LoVo (cell line): ENCODE measurements at places on chromosomes 12 and 14.
A peak's percentile ranks its signal among the peaks of the same experiment; 100 is the strongest.

DNA sequence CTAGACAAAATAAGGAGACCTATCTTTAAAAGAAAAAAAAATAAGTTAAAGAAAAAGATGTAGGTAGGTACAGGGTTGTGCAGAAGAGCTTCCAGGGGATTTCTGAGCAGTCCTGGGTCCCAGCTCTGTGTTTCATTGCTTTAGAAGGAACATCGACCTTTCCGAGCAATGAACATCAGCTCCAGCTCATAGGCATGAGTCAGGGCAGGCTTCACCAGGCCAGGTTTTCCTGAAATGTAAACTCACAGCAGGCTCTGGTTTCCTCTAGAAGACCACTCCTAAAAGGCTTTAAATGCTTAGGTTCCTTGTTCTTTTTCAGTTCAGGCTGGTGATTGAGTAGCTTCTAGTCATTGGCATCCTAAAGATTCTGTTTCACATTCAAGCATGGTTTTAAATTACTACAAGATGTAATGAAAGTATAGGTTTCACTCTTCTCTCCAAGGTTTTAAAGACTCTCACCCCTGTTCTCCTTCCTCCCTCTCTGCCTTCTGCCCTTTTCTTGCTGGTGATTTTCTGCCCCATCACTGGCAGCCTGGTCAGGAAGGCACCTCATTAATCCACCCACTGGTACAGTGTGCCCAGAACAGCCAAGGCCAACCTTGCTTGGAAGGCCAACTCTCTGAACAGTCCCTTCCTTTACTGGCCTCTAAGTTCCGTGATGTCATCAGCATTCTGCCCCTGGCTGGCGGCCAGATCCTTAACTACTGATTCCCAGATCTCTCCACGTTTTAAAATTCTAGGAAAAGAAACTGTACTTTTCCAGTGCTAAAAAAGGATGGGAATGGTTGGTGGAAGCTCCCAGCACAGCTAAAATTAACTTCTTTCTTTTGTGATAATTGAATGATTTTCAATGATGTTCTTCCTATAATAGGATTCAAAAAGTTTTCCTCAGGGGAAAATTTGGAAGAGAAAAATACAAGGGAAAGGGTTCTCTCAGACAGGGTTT is 109.4 kb upstream of the HIF1A start:
- no peak for DNase-seq

DNA sequence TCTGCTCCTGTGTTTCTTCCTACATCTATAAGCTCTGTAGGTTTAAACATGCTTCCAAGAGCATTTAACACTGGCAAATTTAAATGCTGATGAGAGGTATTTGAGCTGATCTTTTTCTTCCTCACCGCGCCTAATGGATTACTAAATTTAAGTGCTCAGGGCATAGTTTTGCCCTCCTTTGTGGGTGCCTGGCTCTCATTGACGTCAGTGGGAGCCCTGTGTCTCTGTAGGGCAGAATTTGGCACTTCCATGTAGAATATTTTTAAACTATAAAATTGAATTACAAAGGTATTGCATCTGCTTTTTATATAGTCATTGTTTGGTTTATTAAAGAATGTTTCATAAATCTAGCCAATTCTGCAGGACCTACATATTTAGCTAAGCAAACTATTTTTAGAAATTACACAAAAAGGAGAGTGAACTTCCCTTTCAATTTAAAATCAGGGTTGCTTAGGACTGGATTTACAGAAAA is 444.8 kb downstream of the AEBP2 start:
- no peak for DNase-seq

DNA sequence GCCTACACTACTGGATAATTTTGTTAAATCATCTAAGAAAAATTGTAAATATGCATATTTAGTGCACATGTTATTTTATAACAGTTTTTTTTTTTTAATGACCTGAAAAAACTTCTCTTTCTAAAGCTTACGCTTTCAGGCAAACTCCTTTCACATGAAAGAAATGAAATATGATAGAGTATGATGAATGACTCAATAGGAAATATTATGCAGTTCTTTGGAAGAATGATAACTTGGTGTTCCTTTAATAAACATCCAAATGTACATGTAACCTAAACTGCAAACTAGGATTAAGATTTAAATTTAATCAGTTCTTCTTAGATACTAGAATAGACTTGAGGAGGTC is 136.6 kb downstream of the FGD4 start:
- no peak for DNase-seq

DNA sequence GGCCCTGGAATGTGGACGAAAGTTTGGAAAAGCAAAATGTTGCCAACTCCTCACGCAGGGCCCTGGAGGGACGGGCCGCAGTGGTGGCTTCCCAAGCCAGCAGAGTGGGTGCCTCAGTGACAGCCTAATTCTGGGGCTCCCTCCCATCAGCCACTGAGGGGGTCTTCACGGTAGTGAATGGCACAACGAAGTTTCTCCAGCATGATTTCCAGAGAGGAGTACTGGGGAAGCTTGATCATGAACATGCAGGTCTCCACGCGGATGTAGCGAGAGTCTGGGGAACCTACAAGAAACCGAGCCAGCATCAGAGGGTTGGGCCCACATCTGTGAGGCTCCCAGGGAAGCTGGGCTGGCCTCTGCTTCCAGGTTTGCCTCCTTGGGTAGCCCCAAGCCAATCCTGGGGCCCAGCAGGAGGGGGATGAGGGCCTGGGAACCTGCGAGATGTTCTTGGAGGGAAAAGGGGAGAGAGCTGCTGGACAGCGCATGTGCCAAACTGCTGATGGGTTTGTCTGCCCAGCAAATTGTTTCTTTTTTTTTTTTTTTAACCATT is 37.0 kb downstream of the TRAFD1 start:
- no peak for DNase-seq

GRCh38 chr14:96204151-96205058 is at the start of gene BDKRB2:
Gene BDKRB2 (plus strand): TSS chr14:96204839. CDS start chr14:96237108, 32,269 bp downstream.
- DNase-seq = peak; percentile 88

- DNase-seq = no peak
These were observed 18.2 kb downstream of the WNT5B start for GRCh38 chr12:1647285-1647669.

DNA sequence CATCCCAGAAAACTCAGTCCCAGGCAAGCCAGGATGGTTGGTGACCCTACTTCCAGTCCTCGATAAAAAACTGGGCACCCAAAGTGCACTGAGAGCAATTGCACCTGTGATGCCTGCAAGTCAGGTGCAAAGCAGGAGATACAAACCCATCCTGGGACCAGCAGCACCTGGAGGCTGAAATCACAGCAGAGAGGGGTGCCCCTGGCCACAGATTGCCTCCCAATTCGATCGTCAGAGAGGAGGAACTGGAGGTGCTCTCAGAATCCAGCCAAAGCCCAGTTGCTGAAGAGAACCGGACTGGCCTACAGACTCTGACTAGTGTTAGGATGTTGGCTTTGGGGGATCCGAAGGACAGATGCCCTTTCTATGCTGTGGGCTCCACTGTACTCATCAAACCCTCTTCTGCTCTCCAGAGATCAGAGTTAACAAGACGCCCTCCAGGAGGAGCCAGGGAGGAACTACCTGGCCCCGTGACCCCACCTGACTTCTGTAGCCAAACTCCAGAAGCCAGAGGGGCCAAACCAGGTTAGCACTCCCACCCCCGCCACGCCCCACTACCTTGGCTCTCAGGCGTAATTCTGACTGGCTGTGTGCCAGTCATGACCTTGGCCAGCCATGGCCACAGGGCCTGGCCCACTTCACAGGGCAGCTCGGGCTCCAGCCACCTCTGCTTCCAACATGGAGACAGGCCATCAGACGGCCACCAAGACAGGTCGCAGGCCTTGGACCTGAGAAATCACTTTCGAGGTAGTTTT is 284.5 kb upstream of the RTL1 start:
- DNase-seq = no peak

DNA sequence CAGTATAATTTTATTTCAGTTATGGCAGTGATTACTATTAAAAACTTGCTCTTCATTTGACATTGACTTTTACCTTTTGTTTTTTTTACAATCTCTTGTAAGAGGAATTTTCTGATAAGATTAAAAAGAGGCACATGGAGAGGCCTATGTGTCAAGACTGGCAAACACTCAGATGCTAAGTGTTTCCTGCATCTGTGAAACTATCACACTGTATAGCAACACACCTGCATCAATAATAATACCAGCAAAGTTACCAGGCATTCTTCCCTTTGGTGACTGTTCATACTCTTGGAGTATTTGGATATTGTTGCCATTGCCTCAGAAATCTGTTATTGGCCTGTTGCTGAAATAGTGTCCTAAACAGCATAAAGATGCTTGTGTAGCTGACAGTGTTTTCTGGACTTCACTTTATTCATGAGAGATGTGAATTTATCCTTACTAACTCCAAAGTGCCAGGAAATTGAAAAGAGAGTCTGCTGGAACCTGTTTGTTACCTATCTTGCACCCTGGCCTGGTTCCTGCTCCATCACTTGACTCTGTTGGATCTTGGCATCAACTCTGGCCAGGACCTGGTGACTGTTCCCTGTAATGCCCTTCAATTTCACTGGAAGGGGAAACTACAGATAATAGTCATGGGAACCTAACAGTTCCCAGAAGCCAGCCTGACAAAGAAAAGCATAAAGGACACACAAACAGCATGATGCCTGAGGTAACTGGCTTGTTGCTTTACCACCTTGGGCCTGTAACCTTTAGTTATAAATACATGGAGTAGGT is 19.8 kb downstream of the SLC16A7 start:
- DNase-seq = no peak

- no peak for DNase-seq
These were observed 59.7 kb downstream of the DAO start for GRCh38 chr12:108939594-108939993.

DNA sequence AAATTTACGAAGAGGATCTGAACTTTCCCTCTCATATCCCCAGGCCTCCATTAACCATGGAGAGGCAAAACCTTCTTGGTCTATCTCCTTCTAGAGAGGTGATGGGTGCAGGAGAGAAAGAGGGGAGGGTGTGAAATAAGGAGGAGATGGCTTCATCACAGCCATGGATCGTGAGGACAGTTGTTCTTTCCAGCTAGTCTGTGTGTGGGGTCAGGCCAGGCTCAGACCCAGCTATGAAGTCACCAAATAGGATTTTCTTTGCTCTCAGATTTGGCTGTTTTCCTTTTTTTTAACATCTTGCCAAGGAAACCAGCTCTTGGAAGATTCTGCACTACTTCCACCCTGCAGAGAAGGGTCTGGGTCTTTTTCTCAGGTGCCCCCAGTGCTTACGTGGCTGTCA is 64.9 kb upstream of the FAM181A start:
- no peak for DNase-seq

DNA sequence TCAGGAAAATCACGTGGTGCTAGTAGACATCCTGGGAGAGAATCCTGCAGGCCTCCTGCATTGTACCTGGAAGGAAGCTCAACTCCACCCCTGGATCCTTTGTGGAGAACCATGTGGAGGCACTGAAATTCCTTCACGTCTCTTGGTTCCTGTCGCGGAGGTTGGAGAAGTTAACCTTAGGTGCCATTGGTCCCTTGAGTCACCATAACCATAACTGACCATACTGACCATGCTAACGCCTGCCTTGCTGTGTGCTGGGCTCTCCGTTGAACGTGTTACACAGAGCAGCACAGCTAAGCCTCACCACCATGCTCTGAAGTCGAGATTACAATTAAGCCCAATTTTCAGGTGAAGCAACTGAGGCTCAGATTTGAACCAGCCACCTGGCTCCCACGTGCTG is 18.6 kb downstream of the C14orf132 start:
- no peak for DNase-seq

GRCh38 chr12:108525681-108526080 is 10.6 kb downstream of the FICD start:
- no peak for DNase-seq

GRCh38 chr12:117098024-117098360 is 1.2 kb downstream of the TESC start:
- DNase-seq = no peak

GRCh38 chr12:5307065-5307464 is 124.8 kb upstream of the NTF3 start:
- no peak for DNase-seq

DNA sequence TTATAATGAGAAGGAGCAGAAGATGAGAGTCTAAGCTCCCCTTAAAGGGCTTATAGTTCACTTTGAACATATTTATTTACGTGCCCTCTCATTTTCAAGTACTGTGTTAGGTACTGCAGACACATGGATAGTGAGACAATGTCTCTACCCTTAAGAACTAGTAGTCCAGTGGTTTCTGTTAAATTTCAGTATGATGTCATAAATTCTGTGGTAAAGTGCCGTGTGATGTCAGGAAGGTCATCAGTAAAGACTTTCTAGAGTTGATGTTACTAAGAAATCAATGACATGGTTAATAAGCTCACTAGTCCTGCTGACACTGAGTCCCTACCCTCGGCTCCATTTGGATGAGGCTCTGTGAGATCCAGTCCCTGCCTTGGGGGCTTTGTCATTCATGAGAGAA is 475.6 kb downstream of the ZFP36L1 start:
- no peak for DNase-seq

DNA sequence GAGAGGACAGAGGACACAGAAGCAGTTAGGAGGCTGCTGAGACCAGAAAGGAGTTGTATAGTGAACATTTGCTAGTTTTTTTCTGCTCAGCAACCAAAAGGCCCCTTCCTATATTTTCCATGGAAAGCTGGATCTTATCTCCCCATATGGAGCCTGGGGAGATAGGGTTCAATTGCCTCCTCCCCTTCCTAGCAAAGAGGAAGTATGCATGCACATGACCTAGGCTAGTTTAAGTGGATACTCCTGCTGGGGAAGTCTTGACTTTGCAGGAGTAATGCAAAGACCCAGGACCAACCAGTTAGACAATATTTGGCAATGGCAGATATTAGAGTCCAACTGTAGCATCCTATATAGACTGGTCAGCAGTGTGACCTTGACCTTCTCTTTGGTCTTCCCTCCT is 15.1 kb downstream of the CHD8 start:
- DNase-seq = no peak

- DNase-seq = no peak
These were observed 57.2 kb upstream of the AEBP2 start for GRCh38 chr12:19382111-19382526.

DNA sequence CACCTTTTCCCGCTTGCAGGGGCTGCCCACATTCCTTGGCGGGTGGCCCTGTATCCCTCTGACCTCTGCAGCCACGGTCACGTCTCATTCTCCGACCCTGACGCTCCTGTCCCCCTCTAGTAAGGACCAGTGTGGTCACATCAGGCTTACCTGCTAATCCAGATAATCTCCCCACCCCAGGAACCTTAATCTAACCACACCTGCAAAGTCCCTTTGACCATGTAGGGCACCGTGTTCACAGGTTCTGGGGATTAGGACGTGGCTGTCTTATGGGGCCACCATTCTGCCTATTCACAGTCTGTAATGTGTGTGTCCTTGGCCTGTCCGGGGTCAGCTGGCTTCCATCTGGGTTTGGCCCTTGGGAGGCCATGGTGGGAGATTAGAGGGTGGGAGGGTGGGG is 368.9 kb downstream of the AACS start:
- no peak for DNase-seq
